Umbilical cord (tissue), 2 donors: ENCODE measurements at places on chromosomes 11 and 22.

DNA sequence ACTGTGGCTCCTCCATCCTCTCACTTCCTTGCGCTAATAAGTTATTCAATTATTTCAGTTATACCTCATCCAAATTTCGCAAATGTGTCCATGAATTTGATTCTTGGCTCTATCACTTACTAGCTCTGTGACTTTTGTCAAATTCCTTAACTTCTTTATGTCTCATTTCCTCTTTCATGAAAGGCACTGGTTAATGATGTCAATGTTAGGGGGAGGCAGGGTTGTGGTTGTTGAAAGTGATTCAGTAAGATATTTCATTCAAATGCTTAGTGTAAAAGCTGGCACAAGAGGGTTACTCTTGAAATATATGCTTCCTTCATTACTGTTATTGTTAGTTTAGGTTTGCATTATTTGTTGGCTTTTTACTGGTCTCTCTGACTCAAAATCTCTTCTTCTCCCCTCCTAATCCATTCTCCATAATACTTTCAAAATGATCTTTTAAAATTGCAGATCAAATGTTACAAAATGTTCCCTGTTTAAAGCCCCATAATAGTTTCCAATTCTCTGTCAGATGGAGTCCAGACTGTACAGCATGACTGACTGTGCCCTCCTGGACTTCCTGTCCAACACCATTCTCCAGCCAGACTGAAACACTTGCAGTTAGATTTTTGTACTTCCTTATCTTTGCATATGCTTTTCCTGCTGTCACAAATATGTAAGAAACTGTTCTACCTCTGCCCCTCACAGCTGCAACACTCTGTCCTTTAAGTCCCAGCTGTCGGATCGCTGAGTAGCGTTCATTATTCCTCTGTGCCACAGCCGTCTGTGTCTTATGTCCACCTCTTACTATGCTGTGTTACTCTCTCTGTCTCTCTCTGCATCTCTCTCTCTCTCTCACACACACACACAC is 510.6 kb upstream of the RAG2 start:
- DNase-seq: peak; percentile 32

GRCh38 chr22:17086788-17087497 is 2.1 kb downstream of the IL17RA start:
- no peak for DNase-seq

DNA sequence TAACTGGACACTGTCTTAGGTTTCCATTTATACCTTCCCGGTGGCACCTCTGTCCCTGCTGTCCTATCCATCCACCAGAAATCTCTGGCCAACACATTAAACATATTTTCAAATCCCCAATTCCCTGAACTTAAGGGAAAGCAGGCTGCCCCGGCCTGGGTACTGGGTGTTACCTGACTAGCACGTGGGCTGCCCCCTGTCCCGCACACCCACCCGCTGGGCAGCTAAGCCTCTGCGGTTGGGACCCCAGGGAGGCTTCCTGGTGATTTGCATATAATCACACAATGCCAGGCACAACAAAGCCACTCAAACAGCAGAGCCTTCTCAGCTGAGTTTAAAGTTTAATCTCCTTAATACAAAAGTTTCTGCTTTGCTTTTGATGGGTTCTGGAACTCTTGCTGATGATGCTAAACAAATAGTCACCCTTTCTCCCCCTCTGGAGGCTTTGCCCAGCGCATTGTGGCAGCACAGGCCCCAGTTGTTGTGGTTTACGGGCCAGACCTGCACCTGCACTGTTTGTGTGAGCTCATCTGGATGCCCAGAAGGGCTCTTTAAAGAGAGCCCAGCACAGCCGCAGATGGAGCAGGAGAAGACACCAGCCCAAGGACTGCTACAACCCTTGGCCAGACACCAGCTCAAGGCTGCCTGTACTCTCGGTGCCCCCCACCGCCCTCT is 59.9 kb upstream of the POU2AF1 start:
- no peak for DNase-seq

- no peak for DNase-seq
These were observed at the start of gene PTPN5 for GRCh38 chr11:18791207-18791968. TSS of gene PTPN5 (minus strand) at chr11:18791798. CDS start at chr11:18771958, 19,840 bp downstream.

DNA sequence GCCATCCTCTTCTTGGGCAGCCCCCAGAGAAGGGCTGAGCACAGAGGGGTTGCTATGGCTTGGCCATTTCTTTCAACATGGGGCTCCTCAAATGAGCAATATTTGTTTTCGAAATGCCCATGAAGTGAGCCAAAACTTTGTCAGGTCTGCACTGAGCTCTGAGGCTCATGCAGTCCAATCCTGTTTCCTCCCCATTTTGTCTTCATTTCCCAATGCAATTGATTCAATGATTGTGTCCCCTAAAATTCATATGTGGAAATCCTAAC is 60.6 kb upstream of the CD44 start:
- no peak for DNase-seq

GRCh38 chr11:118827118-118827517 is 36.2 kb upstream of the DDX6 start:
- no peak for DNase-seq

DNA sequence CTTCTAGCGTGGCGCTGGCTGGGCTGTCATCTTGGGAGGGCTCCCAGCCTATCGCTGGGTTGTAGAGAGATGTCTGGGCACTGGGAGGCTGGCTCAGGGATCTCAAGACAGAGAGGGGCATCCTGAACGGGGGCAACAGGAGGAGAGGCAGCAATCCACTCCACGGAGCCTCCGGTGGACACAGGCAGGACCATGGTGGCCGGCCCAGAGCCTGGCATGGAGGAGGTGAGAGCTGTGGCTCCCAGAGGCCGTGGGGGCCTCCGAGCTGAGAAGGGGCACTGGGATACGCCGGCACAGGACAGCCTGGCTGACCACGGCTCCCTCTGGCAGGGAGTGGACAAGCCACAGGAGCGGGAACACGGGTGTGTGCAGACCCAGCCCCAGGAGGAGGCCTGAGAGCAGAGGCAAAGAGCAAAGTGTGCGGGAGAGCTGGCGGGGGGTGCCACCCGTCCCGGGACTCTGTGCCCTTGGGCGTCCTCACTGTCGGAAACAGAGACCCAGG is 9.1 kb downstream of the MRGPRF start:
- DNase-seq: no peak

DNA sequence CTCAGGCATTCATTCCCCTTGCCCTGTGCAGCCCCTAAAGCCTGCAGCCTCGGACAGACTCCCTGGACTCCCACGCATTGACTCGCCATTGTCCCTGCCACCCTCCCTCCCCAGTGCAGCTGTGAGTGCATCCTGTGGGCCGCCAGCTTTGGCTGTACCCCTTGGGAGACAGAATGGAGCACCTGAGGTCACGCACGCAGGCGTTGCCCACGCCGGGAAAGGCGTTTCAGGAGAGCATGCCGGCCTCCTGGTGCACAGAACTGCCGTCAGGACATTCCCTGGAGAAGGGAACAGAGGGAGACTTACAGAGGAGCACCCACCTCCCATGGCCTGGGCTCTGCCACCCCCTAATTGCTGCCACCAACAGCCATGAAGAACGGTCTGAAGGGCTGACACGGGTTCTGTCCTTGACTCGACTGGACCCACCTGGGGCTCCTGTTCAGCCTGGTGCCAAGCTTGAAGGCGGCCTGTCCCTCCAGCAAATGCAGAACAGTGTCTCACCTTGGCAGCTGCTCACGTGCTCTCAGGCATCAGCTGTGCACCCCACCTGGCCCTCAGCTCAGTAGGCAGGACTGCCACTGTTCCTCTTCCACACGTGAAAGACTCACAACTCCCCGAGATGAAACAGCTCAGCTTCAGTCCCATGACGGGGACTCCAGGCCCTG is 503.8 kb downstream of the BRD1 start:
- no peak for DNase-seq

DNA sequence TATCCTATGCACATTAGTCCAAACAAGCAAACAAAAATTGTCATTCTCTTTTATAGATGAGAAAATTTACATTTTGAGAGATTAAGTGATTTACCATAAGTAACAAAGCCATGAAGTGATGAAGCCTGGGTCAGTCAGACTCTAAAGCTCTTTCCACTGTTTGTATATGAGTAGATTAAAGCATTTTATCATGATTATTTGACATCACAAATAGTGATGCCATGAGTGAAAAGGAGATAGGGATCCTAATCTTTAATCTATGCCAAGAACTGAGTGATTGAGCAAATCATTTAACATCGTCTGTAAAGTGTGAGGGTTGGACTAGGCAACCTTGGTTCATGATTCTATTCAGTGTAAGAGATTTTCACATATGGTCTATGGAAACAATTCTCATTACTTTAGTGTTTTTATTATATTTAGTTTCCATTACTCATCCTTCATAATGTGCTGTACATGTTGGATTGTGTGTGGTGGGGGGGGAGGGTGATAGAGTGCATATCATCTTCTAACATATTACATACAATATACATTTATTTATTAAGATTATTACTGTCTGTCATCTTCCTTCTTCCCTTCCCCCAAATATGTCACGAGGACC is 50.7 kb downstream of the ARHGEF12 start:
- no peak for DNase-seq

DNA sequence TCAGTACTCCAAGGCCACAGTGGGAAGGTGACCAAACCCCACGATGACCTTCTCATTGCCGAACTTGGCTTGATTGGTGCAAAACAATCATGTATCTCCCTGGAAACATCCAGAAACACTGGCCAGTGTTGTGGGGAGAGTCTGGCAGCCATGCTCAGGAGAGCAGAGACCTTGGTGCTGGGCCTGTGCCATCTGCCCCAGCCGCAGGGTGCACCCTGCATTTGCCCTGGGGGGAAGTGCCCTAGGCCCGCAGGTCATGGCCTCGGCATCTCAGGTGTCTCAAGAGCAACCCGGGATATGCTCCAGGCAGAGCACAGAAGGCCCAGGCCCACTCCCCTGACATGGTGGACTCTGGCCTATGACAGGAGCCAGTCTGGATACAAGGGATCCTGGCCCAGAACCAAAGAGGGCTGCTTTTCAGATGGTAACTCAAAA is 23.7 kb downstream of the ARVCF start:
- no peak for DNase-seq

- no peak for DNase-seq
These were observed 90.8 kb upstream of the APOA1 start for GRCh38 chr11:116928102-116928777.

DNA sequence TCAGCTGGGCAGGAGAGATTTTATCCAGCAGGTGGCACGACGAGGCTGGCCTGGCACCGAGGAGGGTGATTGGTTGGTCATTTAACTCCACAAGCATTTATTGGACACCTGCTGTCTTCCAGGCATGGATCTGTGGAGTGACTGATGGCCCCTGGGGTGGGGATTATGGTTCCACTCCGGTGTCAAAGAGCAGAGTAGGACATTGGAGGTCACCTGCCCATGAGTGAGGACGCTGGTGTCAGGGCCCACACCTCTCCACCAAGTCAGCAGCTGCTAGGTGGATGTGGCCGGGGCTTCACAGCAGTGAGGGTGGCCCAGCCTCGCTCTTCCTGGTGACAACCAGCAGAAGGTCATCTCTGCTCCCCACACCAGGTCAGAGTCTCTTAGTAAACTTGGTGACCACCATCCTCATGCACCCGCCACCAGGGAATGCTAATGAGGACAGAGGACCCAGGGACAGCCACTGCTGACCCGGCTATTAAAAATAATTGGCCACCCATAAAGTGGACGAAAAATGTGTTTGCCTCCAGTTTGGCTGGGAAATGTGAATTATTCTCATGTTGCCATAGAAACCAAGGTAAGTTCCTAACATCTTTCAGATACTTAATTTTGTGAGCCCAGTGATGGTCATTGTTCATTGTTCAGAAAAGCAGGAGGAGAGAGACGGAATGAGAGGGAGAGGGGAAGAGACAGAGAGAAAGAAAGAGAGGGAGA is 428.7 kb downstream of the TBC1D22A start:
- no peak for DNase-seq

DNA sequence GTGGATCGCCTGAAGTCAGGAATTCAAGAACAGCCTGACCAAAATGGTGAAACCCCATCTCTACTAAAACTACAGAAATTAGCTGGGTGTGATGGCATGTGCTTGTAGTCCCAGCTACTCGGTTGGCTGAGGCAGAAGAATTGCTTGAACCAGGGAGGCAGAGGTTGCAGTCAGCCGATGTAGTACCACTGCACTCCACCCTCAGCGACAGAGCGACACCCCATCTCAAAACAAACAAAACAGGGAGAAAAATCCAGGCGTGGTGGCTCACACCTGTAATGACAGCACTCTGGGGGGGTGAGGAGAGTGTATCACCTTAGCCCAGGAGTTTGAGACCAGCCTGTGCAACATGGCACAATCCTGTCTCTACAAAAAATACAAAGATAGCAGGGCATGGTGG is 802.3 kb upstream of the ARHGAP42 start:
- no peak for DNase-seq

DNA sequence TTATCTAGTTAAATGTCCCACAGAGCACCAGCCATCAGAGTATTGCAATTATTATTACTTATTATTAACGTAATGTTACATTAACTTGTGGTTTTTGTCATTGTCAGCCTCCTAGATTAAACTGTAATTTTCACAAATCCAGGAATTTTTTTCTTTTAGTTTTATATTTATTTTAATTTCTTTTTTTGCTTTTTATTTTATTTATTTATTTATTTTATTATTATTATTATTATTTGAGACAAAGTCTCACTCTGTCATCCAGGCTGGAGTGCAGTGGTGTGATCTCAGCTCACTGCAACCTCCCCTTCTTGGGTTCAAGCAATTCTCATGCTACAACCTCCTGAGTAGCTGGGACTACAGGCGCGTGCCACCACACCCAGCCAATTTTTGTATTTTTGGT is 202.9 kb upstream of the LUZP2 start:
- no peak for DNase-seq

GRCh38 chr11:17743808-17744119 is 9.2 kb downstream of the KCNC1 start:
- DNase-seq: no peak

DNA sequence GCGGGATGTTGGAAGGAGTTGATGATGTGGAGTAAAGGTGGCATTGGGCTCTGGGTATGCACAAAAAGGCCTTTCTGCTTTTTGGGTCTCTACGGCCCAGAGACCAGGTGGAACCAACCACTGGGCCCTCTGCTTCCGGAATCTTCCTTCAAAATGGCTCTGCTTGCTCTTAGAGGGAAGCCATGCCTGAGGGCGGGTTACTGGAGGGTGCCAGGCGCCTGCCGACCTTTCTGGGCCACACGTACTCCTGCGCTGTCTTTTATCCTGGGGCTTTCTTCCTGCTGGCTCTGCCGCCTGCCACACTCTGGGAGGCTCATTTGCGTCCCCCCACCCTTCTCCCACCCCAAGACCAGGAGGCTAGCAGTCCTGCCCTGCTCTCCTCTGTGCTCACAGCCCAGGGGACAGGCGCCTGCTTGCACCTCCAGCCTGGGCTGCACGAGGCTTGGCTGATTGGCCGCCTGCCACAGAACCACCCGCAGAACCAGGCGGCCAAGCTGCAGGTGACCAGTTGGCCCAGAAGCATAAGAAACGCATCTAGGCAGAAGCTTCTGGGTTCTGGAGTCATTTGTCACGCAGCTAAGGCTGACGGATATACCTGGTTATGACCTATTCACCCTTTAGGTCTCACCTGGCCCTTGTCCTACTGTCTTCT is 536.9 kb downstream of the TBC1D22A start:
- no peak for DNase-seq

- DNase-seq: no peak
These were observed 321.3 kb downstream of the TTC28 start for GRCh38 chr22:28358312-28358711.
